Activated CD4-positive, alpha-beta memory T cell treated with anti-CD3 and anti-CD28 coated beads for 36 hours (primary cell): ENCODE measurements at places on chromosomes 1 and 21. TPM values are rescaled to one million over a fixed set of nuclear protein-coding genes. Genes with fewer than 3 reads are reported as not detected.

Gene USH2A
- not detected for total RNA-seq

Gene PADI1
- total RNA-seq = not detected

Gene PRRX1
- not detected for total RNA-seq

Gene AK5
- total RNA-seq = 2.2 TPM

Gene ASTN1
- not detected for total RNA-seq

Gene GLRX2
- total RNA-seq = 25.8 TPM

Gene SEMA6C
- 2.5 TPM for total RNA-seq

Gene SLAMF9
- not detected for total RNA-seq

Gene CCDC17
- total RNA-seq = 1.1 TPM
